ENCODE measurements at places on chromosomes 16 and 17. TPM values are rescaled to one million over a fixed set of nuclear protein-coding genes. Genes with fewer than 3 reads are reported as not detected.
A peak's percentile ranks its signal among the peaks of the same experiment; 100 is the strongest.

CBLN1 gene
- total RNA-seq = not detected

DNA sequence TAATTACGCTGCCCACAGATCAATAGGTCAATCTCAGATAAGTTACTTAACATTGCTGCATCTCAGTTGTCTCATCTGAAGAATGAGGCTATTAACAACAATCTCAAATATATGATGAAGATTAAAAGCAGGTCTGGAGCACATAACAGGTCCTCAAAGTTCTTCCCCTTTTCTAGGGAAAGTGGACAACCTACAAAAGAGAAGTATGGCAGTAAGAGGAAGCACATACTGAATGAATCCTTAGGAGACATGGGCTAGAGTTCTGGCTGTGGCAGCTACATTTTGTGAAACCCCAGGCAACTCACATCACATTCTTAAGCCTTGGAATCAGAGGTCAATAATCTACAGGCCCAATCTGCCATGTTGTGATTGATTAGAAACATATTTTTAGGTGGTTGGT, 180.6 kb downstream of the PCTP start:
- DNase-seq = no peak

GRCh38 chr16:29844575-29845331, 18.3 kb downstream of the CDIPT start:
- no peak for DNase-seq

DNA sequence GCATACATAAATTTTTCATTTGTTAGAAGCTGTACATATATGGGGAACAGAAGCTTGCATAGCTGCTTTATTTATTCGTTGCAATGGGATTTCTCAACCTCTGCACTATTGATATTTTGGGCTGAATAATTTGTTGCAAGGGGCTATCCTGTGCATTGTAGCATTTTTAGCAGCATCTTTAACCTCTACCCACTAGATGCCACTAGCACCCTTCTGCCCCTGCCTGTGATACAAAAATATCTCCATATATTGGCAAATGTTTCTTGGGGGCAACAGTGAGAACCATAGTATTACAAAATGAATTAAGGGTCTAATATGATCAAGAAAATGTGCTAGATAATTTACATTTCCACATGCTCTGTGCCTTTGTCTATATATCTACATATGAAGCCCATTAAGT, 1401.0 kb downstream of the CDH11 start:
- DNase-seq = no peak

DNA sequence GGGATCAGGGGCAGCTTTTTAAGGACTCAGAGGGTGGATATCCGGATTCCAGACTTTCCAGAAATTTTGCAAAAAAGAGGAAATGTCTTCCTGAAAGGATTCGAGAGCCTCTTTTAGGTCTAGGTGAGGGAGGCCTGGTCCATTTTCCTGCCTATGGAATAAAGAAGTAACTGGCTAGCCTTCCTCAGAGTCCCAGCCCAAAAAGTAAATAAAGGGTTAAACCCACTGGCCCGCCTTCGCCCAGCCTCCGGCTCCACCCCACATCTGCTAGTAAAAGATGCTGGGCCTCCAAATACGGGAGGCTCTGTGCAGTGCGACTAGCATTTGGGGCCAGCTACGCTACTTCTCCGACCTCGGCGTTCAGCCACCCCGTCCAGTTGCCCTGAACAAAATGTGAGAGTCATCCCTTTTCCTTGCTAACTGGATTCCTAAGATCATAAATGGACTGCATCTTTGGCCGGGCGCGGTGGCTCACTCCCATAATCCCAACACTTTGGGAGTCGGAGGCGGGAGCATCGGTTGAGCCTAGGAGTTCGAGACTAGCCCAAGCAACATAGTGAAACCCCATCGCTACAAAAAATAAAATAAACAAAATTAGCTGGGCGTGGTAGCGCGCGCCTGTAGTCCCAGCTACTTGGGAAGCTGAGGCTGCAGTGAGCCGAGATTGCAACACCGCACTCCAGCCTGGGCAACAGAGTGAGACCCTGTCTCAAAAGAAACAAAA, 824 bp upstream of the MPP2 start:
- DNase-seq = peak; percentile 62

GRCh38 chr16:82598771-82599170, 28.0 kb upstream of the CDH13 start:
- no peak for DNase-seq

HCRT gene
- not detected for total RNA-seq

MAPT gene
- total RNA-seq = 37.5 TPM

DNA sequence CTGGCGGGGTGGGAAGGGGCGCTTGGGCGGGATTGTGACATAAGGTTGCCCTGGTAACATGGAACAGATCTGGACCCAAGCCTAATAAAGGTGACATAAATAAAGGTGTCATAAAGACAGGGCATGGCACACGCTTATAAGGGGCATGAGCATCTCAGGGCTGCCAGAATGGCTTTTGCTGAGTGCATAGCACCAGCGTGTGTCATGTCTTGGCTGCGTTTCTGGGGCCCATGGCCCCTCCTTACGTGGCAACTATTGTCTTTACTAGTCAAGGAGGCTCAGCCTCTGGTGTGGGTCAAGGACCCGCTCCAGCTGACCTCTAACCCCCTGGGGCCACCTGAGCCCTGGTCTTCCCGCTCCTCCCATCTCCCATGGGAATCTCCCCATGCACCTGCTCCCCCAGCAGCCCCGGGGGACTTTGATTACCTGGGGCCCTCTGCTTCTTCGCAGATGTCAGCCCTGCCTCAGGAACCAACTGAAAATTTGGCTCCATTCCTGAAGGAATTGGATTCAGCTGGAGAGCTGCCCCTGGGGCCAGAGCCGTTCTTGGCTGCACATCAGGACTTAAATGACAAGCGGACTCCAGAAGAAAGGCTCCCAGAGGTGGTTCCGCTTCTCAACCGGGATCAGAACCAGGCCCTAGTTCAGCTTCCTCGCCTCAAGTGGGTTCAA, 13.9 kb downstream of the LRRC37B start:
- DNase-seq = no peak

- no peak for DNase-seq
These were observed 12.9 kb downstream of the HEATR6 start for GRCh38 chr17:60065867-60066266.

CBFA2T3 gene
- total RNA-seq = 19.1 TPM

GRCh38 chr16:20897253-20897897, 2.8 kb downstream of the DCUN1D3 start:
- DNase-seq = no peak

DNA sequence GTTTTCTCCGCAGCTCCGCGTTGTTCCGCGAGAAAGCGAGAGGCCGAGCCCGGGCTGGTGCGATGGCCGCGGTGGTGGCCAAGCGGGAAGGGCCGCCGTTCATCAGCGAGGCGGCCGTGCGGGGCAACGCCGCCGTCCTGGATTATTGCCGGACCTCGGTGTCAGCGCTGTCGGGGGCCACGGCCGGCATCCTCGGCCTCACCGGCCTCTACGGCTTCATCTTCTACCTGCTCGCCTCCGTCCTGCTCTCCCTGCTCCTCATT, 404 bp downstream of the EMC6 start:
- no peak for DNase-seq

MT1E gene
- total RNA-seq = 383 TPM

- DNase-seq = no peak
These were observed 54.7 kb upstream of the IL34 start for GRCh38 chr16:70591615-70592014.

ASPA gene
- not detected for total RNA-seq

SLC2A4 gene
- total RNA-seq = 2.5 TPM

GRCh38 chr17:42629411-42630009, 20.0 kb downstream of the TUBG1 start:
- no peak for DNase-seq

DNA sequence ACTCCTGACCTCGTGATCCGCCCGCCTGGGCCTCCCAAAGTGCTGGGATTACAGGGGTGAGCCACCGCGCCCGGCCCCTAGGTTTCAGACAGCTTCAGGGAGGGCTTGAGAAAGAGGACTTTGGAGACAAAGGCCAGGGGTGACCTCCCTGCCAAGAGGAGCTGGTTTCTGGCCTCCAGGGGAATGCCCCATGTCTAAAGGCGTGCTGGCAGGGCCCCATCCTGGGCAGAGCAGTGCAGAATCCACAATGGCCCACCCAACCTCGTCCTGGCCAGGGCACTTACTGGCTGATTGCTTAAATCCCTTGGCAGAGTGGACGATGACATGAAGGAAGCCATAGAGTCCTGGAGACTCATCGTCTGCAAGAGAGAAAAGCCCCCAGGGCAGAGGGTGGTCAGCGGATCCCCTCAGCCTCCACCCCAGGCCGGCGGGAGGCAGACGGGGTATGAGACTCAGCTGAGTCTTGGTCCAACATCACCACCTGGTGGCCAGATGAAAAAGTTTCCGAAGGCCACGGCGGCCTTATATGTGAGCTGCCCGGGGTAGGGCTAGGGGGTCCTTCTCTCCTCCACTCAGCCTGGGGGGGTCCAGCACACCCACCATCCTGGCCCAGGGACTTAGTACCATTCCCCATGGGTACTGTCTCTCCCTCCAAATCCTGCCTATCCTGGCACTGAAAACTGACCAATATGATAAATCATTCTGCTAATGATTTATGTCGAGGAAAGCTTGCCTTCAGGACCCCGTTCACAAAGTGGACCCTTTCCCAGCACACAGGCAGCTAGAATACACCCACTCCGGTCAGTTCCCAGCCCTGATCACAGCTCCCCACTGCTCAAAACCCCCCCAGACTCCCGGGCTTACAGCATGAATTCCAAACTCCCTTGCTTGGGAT, 59.1 kb downstream of the TIMM22 start:
- DNase-seq = no peak

POLR2C gene
- 74.4 TPM for total RNA-seq

RNU2-1 gene
- total RNA-seq = 5,800 TPM

- no peak for DNase-seq
These were observed 9.3 kb downstream of the ADCY7 start for GRCh38 chr16:50275428-50276325.

ZSCAN10 gene
- total RNA-seq = 0.76 TPM

- no peak for DNase-seq
These were observed 33.8 kb upstream of the SBK1 start for GRCh38 chr16:28258567-28258966.

DNA sequence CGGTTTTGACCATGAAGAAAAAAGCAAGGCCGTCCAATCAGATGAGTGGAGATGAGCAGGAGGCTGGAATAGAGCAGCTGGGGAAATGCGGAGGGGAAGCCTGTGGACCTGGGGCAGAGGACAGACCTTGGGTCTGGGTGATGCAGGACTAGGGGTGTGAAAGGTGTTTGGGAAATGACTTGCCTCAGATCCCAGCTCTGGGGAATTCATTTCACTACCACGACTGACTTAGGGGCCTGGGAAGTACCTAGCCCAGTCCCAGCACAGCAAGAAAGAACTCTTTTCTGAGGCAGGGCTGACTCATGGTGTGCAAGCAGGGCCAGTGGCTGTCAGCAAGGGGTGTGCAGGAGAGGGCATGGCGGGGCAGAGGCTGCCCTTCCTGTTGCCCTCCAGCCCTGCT, 14.8 kb downstream of the DNAI2 start:
- no peak for DNase-seq

NR1D1 gene
- total RNA-seq = 63.7 TPM

GRCh38 chr16:83838151-83838550, 30.4 kb downstream of the HSBP1 start:
- no peak for DNase-seq

MEIOB gene
- total RNA-seq = 0.59 TPM

CMTM2 gene
- total RNA-seq = 0.42 TPM

DNA sequence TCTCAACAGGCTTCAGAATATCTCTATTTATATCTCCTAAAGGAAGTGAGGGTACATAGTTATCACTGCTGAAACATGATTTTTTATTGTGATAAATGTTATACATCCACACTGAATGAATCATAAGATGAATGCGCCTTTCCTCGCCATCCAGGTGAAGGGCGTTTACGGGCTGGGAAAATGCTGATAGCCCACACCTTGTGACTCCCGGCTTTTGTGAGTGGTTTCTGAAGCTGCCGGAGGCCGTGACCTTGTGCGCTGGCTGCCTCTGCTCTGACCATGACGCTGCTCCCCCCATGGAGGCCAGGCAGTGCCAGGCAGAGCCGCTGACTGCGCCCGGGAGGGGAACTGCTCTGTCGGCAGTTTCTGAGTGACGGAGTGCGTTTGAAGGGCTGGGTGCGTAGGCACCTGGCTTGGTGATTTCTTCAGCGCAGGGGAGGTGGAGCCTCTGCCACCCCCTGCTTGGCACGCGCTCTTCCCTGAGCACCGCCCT, 97.2 kb downstream of the RAP1GAP2 start:
- DNase-seq = peak; percentile 90

DNA sequence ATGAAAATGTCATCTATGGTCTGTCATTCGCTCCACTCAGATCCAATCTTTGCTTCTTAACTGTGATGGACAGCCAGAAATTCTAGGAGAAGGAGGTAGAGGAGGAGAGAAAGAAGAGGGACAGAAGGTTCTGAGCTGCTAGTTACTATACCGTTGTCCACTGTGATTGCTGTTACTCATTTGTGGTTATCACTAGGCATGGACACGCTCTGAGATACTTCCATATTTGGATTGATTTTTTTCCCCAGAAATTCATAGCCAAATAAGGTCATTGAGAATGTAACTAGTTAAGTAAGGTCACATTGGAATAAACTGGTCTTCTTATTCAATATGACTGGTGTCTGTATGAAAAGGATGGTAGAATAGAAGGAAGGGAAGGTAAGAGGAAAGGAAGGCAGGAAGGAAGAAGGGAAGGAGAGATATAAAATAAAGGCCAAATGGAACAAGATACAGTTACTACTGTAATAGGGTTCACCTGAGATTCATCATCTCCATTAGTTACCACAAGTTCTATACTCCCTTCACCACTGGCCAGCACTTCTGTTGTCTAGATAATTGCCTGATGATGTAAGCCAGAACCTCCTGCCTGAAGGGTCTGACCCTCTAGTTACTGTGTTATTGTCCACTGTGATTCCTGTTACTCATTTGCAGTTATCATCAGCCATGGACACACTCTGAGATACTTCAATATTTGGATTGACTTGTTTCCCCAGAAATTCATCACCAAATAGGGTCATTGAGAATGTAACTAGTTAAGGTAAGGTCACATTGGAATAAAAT, 2.9 kb downstream of the KRTAP9-7 start:
- DNase-seq = no peak

- no peak for DNase-seq
These were observed 21.5 kb downstream of the LPCAT2 start for GRCh38 chr16:55530316-55530856.

SLC12A3 gene
- total RNA-seq = not detected

NPIPB9 gene
- total RNA-seq = 1.1 TPM

GRCh38 chr16:30892670-30893416, 1.0 kb downstream of the BCL7C start:
- DNase-seq = no peak

GRCh38 chr16:27314161-27314723, 468 bp downstream of the IL4R start:
- peak; percentile 42 for DNase-seq

IST1 gene
- total RNA-seq = 191 TPM
